ENCODE measurements at places on chromosomes 4 and X.

- no peak for DNase-seq
Observed at GRCh38 chr4:168679819-168680218, 183.0 kb downstream of the PALLD start.

DNA sequence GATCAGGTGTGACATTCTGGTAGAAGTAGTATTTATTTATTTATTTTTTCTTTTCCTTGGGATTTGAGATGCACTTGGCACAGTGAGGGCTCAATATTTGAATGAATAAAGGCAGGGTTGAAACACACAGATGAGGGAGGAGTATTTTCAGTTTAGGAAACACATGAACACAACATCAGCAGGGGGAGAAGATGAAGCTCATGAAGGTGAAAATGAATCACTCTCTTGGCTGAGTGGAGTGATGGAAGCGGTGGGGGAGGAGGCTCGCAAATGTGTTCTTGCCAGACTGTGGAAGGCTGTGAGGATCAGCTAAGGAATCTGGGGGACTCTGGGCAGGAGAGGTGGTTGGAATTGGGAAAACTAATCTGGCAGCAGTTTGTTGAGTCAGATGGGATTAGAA, 55.3 kb downstream of the ARHGAP10 start:
- no peak for DNase-seq

GRCh38 chr4:129236351-129236750, 140.4 kb downstream of the C4orf33 start:
- DNase-seq: no peak

GRCh38 chr4:100633269-100633668, 115.4 kb upstream of the EMCN start:
- no peak for DNase-seq

- DNase-seq: no peak
Observed at GRCh38 chrX:110316351-110317060, 1.4 kb downstream of the AMMECR1 start.

- DNase-seq: no peak
Observed at GRCh38 chr4:94551643-94552564, 100.2 kb downstream of the PDLIM5 start.

DNA sequence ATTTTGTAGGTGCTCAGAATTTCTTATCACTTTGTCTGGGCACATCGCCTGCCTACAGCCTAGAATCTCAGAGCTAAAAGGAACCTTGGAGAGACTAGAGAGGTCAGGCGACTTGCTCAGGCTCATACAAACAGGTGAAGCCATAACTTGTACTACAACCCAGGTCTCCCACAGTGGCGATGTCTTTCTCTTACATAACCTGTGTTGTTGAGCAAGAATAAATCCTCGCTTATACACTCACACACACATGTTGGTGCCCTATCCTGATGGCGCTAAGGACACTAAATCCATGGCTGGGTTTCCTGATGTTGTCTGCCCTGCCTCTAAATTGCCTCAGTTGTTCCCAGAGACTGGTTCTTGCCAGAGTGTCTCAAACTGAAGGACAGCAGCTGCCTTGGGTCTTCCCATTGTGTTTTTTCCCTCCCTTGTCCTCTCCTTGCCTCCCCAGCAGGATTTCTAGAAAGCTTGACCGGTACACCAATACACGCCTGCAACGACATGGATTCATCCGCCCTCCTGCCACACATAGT, 1.6 kb downstream of the TSC22D3 start:
- DNase-seq: no peak

- DNase-seq: no peak
Observed at GRCh38 chrX:19990151-19990555, 708 bp downstream of the BCLAF3 start.

GRCh38 chr4:10521424-10521823, 64.2 kb upstream of the ZNF518B start:
- DNase-seq: no peak

DNA sequence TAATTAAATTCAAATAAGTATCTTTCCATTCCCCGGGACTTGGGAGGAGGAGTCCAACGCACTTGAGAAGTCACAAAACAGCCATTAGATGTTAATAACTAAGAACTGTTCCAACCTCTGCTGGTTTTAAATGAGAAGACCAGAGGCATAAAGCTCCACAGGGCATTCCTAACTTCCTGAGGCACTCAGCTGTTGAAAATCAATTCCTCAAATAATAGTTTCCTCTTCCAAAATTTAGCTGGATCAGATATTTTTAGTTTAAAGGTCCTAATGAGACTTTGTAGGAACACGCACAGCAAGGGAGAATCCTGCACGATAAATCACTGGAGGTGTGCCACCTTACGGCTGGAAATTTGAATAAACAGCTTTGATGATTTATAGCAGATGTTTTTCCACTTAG, 504.3 kb upstream of the ZFP42 start:
- no peak for DNase-seq

DNA sequence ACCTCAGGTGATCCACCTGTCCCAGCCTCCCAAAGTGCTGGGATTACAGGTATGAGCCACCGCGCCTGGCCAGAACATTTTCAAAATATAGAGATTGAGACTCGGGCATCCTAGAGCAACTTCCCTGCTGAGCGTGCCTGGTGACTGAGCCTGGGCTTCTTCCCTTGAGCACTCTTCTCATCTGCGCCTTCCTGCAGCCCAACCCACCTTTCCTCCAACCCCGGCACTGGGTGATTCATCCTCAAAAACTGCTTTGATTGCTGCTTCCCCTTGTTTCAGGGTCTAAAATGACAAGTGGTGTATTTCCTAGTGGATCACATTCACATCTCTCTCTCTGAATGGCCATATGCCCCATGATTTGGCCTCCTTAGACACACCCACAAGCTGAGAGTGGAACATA, 37.8 kb downstream of the PHKA2 start:
- no peak for DNase-seq

GRCh38 chr4:122889726-122890125, 32.7 kb downstream of the NUDT6 start:
- DNase-seq: no peak

DNA sequence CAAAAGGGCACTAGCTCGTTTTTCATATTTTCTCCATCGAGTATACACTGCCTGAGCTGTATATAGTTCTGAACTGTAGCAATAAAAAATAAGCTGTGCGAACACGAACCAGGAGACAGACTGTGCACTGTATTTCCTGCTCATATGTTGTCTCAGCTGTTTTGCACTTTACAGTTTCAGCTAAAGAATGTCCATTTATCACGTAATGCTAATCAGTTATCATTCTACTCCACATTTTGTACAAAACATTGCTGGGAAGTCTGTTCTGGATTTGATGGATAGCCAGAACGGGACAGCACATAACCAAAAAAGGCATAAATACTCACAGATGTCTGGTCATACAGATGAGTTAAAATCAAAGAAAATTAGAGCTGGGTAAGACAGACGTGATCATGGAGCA, 315.5 kb upstream of the ADGRL3 start:
- no peak for DNase-seq

- DNase-seq: no peak
Observed at GRCh38 chr4:56723659-56724230, 42.6 kb upstream of the HOPX start.

GRCh38 chrX:65596270-65597034, 61.9 kb upstream of the LAS1L start:
- no peak for DNase-seq

- no peak for DNase-seq
Observed at GRCh38 chr4:168643111-168643795, 146.4 kb downstream of the PALLD start.

DNA sequence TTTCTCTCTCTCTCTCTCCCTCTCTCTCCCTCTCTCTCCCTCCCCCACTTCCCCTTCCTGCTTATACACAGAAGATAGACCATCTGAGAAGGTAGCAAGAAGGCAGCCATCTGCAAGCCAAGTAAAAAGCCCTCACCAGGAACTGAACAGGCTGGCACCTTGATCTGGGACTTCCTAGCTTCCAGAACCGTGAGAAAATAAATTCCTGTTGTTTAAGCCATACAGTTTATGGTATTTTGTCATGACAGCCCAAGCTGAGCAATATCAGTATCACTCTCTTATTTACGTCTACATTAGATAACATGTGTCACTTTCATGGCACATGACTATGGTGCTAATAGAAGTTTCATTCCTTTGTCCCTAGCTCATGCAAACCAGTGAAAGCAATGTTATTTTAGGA, 581.1 kb downstream of the INPP4B start:
- DNase-seq: no peak

- no peak for DNase-seq
Observed at GRCh38 chr4:70426789-70427188, 29.0 kb downstream of the OPRPN start.

DNA sequence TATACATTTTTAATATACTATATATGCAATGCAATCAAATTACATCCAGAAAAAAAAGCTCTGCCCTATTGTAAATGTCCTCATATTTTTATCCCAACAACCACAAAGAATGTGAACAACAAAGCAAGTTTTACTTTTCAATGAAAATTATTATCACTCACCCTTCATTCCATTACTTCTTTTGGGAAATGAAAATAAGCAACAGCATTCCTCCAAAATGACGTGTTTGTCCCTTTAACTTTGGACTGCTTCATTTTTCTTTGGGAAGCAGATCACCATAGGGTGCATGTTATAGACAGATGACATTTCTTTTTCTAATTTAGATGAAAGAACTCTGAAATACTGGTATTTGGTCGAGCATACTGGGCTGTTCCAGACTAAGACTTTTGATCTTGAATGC, 667.1 kb upstream of the BOD1L1 start:
- DNase-seq: no peak

DNA sequence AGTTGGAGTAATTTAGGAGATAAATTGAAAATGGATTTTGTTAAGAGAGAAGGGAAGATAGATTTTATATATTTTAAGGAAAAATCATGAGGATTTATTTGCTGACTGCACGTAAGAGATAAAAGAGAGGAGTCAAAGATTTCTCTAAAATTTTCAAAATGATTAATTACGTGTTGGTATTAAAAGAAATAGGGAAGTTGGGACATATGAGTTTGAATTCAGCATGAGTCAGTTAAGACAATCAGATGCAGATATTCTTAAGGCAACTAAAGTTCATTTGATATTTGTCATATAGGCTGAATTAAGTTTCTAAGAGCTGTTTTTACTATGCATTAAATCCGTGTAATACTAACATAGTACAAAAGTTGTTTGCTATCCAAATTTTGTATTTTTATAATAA, 46.9 kb downstream of the TET2 start:
- no peak for DNase-seq

GRCh38 chr4:39349326-39349725, 16.8 kb downstream of the RFC1 start:
- no peak for DNase-seq

DNA sequence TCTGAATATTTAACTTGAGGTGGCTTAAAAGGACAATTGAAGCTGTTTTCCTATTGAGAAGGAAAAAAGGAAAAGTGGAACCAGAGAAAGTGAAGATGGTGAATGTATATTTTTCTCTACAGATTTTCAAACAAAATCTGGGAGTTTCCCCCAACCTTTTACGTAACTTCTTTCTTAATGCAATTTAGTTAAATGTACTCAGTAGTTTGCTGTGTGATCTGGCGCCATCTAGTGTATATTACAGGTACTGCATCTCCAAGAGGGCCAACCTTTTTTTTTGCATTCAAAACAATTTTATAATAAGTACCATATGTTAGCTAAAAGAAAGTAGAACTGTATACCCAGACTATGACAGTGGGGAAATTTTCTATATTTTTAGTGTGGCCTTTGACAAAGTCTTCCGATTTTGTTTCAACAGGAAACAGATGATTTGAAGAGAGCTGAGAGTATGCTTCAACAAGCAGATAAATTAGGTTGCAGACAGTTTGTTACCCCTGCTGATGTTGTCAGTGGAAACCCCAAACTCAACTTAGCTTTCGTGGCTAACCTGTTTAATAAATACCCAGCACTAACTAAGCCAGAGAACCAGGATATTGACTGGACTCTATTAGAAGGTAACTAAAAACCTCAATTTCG, 82.0 kb downstream of the PLS3 start:
- peak; percentile 44 for DNase-seq

- no peak for DNase-seq
Observed at GRCh38 chr4:1985294-1985693, 23.5 kb downstream of the NELFA start.

Data from right renal pelvis (tissue), 4 donors.